ENCODE measurements at places on chromosomes 4 and X. TPM values are rescaled to one million over a fixed set of nuclear protein-coding genes. Genes with fewer than 3 reads are reported as not detected.

DNA sequence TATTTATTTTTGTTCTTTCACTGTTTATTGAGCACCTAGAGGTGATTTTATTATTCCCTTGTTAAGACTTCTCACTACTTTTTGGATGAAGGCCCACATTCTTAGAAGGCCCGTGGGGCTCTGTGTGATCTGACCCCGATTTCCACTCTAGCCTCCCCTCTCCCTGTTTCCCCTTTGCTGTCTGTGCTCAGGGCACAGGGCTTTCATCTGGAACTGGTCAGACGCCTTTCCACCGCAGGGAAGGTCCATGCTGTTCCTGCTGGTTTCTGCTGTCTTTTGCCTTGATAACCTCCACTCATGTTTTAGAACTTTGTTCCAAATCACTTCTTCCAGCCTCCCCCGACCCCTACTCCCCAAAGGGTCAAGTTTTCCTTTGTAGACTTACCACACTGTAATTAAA lies 31.3 kb upstream of the ANAPC4 start:
- no peak for DNase-seq

GRCh38 chr4:94454405-94454804 lies 2.7 kb downstream of the PDLIM5 start:
- DNase-seq: no peak

- DNase-seq: no peak
Measured at GRCh38 chr4:155164718-155165117, 43.7 kb upstream of the NPY2R start.

DNA sequence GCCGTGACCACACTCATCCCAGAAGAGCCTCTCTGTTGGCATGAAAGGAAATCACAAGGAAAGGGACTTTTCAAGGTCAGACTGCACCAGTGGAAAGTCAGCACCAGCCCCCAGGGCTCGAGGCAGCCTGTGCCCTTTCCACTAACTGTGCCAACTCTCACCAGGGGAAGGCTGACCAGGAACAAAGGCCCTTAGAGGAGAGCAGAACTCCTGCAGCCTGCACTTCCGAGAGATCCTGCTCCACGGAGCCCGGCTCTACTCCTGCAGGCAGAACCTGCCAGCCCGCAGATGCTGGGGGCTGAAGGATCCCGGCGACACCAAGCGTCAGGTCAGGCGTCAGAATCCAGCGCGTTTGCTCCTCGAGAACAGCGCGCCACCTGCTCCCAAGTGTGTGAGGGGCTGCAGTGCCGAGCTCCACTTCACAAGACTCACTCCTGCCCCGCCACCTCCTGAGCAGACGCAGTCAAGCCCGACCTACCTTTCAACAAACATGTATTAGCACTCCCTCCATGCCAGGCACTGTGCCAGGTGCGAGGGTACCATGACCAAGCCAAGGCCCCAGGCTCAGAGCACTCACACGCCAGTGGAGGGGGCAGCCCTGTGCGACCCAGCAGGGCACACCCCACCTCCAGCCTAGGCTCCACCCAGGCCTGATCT lies 13.6 kb upstream of the HELT start:
- no peak for DNase-seq

GRCh38 chrX:10157543-10157942 lies 768 bp downstream of the CLCN4 start:
- no peak for DNase-seq

MAP3K15 gene
- polyA plus RNA-seq: 3.5 TPM

DNA sequence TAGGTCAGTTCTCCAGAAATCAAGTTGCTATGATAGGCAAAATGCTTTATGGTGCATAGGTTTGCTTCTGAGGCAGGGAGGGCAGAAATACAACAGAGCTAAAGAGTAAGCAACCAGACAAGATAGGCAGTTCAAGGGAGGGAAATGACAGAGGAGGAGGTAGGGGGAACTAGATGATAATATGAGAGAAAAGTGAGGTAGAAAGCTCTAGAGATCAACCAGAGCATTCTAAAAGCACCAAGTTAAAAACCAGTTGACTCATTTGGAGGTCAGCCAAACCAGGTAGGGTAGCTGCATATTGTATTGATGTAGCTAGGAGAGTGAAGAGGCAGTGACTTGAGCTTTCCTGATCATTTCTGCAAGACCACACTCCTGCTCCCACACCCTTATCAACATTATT lies 49.0 kb upstream of the SLC16A2 start:
- DNase-seq: no peak

CSAG3 gene
- not detected for polyA plus RNA-seq

- no peak for DNase-seq
Measured at GRCh38 chrX:121298499-121298898, 251.1 kb downstream of the GLUD2 start.

DNA sequence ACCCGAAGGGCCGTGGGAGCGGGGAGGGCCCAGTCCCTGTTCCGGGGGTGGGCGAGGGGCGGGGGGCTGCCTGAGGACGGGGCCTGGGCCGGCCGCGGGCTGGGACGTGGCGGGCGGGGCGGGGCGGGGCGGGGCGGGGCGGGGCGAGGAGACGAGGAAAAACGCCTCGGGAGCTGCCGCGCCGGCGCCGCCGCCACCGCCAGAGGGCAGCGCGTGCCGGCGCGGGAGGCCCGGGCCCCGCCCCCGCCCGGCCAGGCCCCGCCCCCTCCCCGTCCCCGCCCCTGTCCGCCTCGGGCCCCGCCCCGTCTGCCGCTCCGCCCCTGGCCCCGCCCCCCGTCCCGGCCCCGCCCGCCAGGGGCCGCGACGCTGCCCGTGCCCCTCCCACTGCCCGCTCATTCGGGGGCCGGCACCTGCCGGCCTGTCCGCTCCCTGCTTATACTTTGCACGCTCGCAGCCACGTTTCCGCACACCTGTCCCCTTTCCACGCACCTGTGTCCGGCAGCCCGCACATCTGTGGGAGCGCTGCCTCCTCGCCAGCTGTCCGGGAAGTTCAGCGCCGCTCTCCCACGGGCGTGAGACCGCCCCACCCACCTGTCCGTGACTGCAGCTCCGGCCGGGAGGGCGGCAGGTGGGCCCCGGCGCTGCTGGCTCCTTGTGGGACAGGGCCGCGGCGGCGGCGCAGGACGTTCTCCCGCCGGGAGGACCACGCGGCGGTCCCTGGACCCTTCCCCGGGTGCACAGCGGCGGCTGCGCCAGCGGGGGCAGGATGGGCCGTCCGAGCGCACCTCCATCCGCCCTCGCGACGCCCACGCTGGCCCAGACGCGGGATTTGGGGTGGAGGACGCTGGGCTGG lies 1.7 kb upstream of the FGFRL1 start:
- no peak for DNase-seq

GRCh38 chr4:40423735-40424134 lies 88.6 kb downstream of the CHRNA9 start:
- no peak for DNase-seq

CLGN gene
- 3.6 TPM for polyA plus RNA-seq

DNA sequence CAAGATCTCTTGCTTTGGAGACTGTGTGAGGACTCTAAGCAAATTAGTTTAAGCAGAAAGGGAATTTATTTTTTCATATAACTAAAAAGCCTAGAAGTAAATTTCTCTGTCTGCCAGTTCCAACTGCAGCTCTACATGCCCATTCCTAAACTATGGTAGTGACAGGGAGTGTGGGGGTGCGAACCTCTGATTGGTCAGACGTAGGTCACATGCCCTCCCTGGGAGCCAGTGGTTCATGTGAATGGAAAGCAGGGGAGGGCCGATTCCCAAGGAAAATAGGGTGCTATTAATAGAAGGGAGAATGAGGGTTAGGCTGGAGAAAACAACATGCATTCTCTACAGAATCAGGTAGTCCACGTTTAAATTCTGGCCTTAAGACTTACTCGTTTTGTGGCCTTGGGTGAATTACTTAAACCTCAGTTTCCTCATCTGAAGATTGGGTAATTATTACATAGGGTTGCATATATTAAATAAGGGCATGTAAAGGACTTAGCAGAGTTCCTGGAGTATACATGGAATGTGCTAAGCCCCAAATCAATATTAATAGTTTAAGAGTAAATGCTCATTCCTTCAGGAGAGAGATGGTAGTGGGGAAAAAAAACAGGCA lies 7.2 kb downstream of the RAB33B start:
- no peak for DNase-seq

- DNase-seq: no peak
Measured at GRCh38 chr4:147760176-147760575, 28.3 kb downstream of the ARHGAP10 start.

DNA sequence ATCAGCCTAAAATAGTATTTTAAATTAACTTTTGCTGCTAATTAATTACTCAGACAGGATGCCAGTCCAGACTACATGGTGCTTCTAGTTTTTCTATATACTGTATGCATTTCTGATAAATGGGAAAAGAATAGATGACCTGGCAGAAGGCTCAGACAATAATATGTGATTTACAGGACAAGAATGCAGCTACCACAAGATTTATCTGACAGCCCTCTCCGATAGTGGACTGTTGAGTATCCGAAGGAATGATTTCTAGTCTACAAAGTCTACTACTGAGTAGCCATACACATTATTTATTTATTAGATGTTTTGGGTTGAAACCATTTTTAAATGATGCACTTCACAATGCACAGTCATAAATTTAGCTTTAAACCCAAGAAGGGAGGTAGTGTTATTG lies 212.8 kb downstream of the MAB21L2 start:
- DNase-seq: no peak

Data from renal cortex interstitium (tissue), 15 donors.